ENCODE measurements at places on chromosomes 7 and 10.

- no peak for DNase-seq
Measured at GRCh38 chr10:492836-493235, 196.6 kb downstream of the DIP2C start.

DNA sequence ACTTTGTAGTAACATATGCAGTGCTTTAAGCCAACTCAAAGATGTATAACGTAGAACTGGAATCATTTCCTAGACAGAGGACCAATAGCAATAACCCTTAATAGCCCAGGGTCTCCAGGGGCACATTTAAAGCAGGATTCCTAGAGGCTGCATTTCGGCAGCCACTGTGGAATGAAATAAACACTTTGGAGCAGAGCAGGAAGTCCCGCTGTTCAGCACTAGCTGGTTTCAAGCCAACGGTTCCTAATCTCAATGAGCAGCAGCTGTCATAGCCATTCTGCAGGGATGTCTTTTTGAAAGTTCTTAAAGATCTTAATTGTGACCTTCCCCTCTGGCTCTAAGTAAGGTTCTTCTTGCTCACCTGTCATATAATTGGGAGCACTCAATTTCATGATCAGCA, 18.4 kb upstream of the MACROH2A2 start:
- DNase-seq, result no peak

DNA sequence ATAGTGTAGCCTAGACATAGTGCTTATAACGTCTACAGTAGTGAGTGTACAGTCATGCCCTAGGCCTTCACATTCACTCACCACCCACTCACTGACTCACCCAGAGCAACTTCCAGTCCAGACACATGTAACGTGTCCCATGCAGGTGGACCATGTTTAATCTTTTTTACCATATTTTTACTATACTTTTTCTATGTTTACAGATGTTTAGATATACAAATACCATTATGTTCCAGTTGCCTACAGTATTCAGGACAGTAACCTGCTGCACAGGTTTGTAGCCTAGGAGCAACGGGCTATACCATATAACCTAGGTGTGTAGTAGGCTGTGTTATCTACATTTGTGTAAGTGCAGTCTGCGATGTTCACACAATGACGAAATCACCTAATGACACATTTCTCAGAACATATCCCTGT, 11.0 kb downstream of the MPP7 start:
- no peak for DNase-seq

DNA sequence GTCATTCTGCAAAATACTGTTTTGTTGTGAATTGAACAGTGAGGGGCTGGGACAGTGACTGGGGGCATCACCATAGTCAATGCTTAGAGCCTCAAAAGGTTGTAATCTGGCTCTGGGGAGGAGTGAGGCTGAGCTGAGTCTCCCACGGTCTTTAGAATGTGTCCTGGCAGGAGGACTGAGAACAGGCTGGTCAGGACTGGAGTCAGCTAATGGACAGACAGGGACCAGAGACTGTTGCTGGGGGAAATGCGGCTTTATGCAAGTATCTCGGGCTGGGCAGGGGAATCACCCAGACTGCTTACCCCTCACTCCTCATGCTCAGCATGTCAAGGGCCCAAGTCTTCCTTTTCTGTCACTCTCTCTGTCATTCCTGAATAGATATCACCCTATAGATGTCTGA, 346.5 kb downstream of the TYW1 start:
- no peak for DNase-seq

GRCh38 chr7:134684165-134684564, 37.5 kb downstream of the BPGM start:
- no peak for DNase-seq
